NCI-H1105 treated with DMSO at 0.1 percent for 48 hours (cell line): ENCODE measurements at places on chromosomes 7 and 10.

DNA sequence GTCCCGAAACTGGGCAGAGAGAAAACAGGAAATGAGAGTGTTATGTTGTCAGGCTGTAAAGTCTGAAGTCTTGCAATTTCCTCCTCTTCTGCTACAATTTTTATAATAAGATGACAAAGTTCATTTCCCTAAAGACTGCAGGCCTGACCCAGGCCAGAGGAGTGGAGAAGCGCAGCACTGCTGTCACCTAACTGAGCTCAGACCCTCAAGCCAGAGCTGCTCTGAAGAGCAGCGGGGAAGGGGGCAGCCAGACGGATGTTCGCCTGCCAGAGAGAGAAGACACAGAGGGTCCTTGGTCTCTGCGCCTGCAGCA is 12.6 kb upstream of the AOAH start:
- DNase-seq, result no peak

DNA sequence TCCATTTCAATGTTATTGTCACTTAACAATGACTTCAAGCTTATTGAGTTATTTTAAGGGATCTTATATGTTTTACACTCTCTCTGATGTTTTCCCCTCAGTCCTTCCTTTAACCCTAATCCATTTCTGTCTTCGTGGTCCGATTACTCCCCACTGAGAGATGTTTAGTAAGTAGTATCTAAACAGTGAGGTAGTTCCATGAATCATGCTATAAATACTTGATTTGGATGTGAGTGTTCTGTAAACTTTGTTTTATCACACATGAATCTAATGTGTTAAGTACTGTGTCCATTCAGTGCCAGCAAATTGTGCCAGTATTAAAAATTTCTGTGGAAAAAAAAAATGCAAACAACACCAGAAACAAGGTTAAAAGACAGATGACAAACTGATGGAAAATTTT is 18.6 kb downstream of the RPP30 start:
- no peak for DNase-seq

DNA sequence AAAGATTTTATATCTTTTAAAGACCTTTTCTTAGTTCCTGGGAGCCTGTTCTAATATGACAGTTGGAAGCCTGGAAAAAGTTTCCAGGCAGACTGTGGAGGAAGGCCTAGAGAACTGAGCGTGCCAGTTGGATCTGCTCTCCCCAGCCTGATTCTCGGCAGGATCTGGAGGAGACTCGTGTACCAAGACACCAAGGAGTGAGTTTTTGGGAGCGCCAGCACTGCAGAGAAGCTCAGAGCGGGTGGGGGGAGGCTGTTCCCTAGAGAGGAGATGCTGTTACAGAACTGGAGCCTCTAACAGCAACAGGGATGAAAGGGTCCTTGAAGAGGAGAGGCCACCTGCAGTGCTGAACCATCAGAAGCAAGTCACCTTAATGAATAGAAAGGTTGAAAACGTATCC is 52.9 kb downstream of the LYZL2 start:
- no peak for DNase-seq

DNA sequence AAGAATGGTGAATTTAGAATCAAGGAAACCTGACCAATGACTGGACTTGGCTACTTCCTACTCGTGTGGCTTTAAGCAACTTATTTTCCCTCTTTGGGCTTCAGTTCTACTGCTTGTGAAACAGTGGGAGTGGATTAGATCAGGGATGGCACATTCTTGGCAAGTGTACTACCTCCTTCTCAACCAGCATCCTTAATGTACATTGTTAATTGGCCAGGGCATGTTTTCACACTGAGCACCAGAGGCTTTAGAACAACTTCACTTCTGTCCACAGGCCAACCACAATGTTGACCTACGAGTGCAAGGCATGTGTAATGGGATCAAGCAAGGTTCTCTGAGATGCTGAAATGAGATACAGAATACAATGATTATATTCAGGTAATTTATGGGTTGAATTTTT is 315.3 kb downstream of the ADRA2A start:
- DNase-seq, result no peak

DNA sequence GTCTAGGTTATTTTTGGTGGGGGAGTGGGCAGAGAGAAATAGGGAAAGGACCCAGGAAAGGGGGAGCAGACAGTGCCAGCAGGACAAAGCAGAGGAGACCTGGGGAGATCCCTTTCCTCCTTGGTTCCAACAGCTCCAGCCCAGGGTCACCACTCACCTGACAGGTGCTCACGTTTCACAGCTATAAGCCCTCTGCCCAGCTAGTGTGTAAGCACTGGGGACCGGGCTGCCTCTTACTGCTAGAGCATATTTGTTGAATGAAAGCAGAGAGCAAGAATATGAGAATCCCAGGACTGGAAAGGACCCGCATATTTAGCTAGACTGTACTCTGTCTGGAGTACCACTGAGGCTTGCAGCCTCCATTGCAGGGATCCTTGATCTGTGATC is 6.7 kb downstream of the ZCCHC24 start:
- no peak for DNase-seq

DNA sequence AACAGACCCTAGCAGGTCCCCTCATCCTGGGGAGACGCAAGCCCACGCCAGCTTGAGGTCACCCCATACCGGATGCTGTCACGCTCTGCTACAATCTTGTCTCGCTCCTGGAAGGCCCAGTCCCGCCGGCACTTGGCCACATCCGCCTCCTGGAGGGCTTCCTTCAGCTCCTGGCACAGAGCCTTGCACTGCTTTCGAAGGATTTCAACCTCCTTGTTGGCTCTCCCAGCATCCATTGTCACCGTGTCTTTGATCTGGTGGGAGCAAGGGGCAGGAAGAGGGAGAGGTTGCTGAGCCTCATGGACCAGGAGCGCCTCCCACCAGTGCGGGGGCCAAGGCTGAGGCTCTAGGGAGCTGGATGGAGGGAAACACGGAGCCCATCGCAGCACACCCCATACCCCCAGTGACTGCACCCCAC is 90.9 kb downstream of the DLG5 start:
- no peak for DNase-seq

DNA sequence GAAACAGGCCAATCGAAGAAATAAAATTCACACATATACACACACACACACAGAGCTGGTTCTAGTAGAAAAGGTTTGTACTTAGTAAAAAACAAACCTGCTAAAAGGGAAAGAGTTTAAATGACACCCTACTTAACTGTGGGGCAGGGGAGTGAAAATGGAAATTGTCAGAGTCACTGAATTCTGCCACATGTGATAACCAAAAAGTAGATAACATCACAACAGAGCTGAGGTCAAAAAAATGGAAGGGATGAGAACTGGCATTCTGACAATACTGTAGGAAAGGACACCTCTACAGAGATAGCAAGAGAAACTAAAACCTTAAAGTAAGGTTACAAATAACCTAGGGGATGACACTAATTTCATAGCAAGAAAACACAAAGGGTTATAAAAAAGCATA is 74.6 kb downstream of the CACUL1 start:
- no peak for DNase-seq

DNA sequence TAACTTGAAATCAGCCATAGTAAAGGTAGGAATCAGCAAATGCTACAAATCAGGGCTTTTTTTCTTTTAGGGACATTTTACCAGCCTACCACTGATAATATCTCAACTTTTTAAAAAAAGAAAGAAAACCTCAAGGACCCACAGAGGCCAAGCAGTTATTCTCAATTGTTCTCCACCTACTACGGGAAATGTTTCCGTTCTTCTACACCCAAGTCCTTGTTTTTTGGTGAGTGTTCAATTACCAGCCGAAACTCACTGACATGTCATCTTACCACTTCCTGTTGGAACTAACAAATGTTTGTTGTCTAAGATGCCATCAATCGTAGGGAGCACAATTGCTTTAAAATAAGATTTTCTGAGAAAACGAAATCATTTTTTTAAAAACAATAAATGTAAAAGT is 50.2 kb upstream of the CDK1 start:
- no peak for DNase-seq

- DNase-seq, result no peak
Observed at GRCh38 chr7:83148776-83149175, 13.9 kb downstream of the PCLO start.

DNA sequence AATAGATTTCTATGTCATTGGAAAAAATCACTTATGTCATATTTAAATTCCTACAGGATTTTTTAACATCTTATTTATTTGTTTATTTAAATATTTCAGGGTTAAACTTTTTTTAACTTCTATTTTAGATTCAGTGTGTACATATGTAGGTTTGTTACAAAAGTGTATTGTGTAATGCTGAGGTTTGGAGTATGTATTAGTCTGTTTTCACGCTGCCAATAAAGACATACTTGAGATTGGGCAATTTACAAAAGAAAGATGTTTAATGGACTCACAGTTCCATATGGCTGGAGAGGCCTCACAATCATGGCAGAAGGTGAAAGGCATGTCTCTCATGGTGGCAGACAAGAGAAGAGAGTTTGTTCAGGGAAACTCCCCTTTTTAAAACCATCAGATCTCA is 65.4 kb downstream of the MGAM2 start:
- DNase-seq, result no peak

DNA sequence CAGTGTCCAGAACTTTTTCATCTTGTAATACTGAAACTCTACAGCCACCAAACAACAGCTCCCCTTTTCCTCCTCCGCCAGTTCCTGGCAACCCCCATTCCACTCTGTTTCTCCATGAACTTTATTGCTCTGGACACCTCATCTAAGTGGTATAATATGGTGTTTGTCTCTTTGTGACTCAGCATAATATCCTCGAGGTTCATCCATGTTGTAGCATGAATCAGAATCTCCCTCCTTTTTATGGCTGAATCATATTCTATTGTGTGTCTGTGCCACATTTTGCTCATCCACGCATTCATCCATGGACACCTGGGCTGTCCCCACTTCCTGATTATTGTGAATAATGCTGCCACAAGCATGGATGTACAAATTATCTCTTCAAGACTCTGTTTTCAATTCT is 124.4 kb upstream of the FGFR2 start:
- DNase-seq, result no peak

GRCh38 chr7:30865076-30865475 is 46.6 kb upstream of the AQP1 start:
- no peak for DNase-seq

DNA sequence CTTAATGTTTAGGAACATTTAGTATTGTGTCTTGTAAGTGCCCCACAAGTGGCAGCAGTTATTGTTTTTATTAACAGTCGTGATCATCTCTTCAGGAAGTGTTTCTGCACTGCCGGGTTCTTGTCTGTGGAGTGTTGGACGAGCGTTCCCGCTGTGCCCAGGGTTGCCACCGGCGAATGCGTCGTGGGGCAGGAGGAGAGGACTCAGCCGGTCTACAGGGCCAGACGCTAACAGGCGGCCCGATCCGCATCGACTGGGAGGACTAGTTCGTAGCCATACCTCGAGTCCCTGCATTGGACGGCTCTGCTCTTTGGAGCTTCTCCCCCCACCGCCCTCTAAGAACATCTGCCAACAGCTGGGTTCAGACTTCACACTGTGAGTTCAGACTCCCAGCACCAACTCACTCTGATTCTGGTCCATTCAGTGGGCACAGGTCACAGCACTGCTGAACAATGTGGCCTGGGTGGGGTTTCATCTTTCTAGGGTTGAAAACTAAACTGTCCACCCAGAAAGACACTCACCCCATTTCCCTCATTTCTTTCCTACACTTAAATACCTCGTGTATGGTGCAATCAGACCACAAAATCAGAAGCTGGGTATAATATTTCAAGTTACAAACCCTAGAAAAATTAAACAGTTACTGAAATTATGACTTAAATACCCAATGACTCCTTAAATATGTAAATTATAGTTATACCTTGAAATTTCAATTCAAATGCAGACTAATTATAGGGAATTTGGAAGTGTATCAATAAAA is 22.2 kb downstream of the PLA2G12B start:
- no peak for DNase-seq

GRCh38 chr10:33099748-33100147 is 141.7 kb upstream of the ITGB1 start:
- DNase-seq, result no peak

- no peak for DNase-seq
Observed at GRCh38 chr10:124564881-124565280, 103.3 kb downstream of the LHPP start.

DNA sequence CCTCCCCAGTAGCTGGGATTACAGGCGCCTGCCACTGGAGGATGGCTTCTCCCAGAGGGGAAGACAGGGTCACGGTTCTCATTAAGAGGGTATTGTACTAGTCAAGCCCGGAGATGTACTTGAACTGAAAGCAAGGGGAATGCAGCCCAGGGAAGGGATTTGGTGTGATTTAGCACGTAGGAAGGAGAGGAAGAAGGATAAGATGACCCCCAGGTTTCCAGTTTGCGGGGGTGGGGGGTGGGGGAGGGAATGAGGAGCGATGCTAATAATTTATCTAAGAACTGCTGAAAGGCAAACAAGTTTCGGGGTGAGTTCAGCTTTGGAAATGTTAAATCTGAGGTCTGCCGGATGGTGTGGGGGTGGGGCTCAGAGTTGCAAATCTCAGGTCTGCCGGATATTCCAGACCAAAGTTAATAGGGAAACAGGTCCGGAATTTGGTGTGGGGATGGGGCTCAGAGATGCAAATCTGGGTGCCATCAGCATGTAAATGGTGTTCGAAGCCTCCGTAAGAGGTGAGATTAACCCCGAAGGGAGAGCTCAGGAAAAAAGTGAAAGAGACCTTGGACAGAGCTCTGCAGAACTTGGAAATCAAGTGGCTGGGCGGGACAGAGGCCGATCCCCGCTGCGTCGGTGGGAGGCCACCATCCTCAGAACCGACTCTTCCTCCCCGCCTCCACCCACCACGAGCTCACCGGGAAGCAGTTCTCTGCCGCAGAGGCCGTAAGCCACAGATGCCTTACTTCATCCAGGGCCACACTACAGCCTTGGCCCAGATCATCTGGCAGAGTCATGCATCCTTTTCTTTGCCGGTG is 1.6 kb upstream of the SEPHS1 start:
- DNase-seq, result no peak

- DNase-seq, result no peak
Observed at GRCh38 chr10:109166935-109167334, 756.4 kb downstream of the XPNPEP1 start.

DNA sequence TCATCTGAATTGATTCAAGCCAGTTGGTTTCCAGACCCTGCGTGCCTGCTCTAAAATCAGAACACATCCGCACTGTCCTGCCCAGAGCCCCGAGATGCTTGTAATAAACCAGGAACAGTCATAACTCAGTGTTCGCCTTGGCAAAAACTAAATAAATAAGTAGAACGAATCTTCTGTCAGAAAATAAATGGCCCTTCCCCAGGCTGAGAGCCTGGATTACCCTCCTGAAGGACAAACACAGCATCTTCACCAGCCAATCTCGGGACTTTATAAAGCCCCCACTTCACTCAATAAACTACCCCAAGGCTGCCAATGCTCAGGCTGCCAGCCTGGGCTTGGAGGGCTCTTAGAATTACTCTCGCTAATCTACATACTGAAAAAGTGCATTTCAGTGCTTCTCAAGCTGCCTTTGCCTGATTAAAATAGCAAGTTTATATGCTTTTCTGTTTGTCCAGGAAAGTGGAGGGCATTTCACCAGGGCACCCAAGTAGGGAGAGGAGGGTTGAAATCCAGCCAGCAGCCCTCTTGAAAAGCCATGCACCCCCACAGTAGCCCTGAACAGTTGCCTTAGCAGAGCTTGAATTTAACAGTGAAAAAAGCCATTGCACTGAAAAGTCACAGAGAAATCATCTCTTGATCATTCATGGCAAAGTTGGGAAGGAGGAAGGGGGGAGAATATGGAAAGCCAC is 136.6 kb downstream of the CALN1 start:
- no peak for DNase-seq
